ENCODE measurements at places on chromosomes 6 and 20. TPM values are rescaled to one million over a fixed set of nuclear protein-coding genes. Genes with fewer than 3 reads are reported as not detected.

GRCh38 chr6:38725414-38726183 lies 10.5 kb downstream of the DNAH8 start:
- DNase-seq = no peak

DNA sequence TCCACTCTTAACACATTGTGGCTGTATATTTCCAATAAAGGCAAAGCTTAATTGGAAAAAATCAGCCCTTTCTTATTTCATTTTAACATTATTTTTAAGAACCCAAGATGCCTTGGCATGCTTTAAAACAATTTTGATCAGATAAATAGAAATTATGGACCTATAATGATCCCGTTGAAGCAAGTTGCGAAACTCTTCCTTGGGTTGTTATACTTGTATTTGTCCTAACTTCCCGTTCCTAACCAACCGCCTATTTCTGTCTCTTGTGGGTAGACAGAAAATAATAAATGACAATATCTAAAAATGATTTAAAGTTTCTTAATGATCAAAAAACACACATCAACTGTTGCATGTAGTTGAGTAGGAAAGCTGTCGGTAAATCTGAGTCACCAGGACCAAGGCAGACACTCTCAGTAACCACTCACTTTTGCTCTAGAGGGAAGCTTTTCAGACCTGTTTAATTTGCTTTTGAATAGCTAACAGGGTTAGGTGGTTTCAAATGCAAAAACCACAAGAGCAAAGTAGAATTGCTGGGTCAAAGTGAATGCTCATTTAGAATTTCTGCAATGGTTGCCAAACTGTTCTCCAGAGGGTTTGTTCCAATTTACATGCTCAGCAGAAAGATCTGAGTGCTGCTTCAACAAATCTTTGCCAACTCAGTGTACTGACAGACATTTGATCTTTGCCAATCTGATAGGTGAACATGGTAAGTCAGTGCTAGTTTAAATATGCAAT lies 34.2 kb upstream of the KCNK5 start:
- no peak for DNase-seq

GRCh38 chr6:145489583-145489982 lies 245.7 kb downstream of the EPM2A start:
- no peak for DNase-seq

- no peak for DNase-seq
Measured at GRCh38 chr6:20173833-20174792, 38.2 kb downstream of the MBOAT1 start.

The NEDD9 gene
- 7.2 TPM for polyA plus RNA-seq

The KCNQ2 gene
- not detected for polyA plus RNA-seq

The NSFL1C gene
- polyA plus RNA-seq = 23.0 TPM

The KHDC1 gene
- polyA plus RNA-seq = 5.9 TPM

Measured in AG04450 (cell line).